ENCODE measurements at places on chromosomes 11 and 22.
A peak's percentile ranks its signal among the peaks of the same experiment; 100 is the strongest.

DNA sequence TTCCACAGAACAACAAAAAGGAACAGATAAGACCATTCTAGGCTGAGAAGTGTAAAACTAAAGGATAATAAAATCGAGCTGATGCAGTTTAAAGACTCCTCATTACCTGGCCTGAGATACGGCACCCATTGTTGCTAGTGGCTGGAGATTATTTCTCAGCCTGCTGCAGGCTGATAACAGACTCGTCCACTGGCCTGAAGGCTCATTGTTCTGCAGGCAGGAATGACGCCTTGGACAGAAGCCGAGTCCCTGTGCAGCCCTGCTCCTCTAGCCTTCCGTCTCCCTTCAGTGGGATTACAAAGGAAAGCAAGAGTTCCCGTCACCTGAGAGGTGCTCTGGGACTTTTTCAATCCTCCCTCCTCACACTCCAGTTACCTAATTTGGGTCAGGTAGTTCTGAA is 1065.3 kb downstream of the OPCML start:
- no peak for DNase-seq

GRCh38 chr11:130198292-130198691 is 38.7 kb downstream of the ST14 start:
- no peak for DNase-seq

DNA sequence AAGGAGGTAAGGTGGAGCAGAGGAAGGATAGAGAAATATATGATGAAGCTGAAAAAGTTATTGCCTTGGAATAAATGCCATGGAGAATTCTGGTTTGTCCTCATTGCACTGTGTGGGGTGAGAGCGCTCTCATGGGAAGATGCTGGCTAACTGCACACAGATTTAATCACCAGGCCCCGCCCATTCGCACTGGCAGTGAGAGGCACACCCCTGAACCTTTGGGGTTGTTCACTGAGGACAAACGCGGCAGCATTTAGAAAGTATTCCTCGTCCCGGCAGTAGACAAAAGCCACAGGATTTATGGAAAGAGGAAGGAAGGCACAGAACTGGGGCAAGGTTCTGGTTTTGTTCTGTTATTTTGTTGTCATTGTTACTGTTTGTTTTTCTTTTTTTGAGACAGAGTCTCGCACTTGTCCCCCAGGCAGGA is 70.2 kb downstream of the MED15 start:
- DNase-seq, result no peak

DNA sequence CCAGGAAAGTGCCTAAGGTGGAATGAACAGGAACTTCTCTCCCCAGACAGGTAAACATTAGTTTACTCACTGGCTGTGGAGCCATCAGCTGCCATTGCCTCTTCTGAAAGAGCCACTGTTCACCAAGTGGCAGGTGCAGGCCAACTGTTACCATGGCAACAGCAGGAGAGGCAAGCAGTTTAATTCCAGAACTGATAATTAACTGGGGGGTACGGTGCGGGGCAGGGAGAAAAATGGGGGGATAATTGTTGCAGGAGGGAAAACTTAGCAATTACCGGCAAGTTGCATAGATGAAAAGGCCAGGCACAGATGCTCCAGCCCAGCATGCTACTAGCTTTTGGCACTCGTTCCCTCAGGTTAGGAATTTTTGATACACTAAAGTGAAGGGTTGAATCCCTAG is 85.1 kb downstream of the TRIM44 start:
- no peak for DNase-seq

DNA sequence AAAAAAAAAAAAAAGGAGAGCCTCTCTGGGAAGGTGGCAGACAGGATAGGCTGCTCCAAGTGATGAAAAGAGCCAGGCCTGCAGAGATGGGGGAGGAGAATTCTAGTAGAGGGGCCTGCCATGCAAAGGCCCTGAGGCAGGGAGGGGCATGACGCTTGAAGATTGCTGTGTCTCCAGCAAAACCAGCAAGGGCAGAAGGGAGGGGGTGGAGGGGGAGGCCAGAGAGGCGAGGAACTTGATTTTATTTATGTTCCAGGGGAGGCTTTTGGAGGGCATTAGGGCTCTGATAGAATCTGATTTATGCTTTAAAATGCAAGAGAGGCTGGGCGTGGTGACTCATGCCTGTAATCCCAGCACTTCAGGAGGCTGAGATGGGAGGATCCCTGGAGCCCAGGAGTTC is 16.7 kb upstream of the PACSIN2 start:
- no peak for DNase-seq

- DNase-seq, result no peak
Observed at GRCh38 chr11:22430639-22431038, 92.5 kb downstream of the SLC17A6 start.

- DNase-seq, result no peak
Observed at GRCh38 chr11:13214276-13214675, 63.3 kb upstream of the BMAL1 start.

DNA sequence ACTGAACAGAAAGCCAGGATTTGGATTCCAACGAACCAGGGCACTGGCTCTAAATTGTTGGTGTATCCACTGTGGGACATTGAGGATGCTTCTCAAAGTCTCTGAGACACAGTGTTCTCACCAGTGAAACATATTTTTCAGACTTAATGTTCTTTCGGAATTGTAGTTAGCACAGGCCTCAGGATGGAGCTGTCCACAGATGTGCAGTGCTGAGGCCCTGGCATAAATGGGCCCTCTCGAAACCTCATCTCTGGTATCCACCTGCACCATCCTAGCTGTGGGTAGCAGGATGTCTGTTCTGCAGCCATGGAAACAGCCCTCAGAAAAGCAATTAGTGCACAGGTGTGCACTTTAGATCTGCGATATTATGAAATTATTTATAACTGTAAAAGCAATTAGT is 656.8 kb downstream of the TBC1D22A start:
- no peak for DNase-seq

GRCh38 chr22:39537975-39538374 is 5.4 kb upstream of the RPS19BP1 start:
- DNase-seq, result no peak

- no peak for DNase-seq
Observed at GRCh38 chr11:63608353-63609345, 5.6 kb downstream of the PLAAT3 start.

GRCh38 chr22:49882519-49883293 is 29.1 kb downstream of the ZBED4 start:
- DNase-seq, result no peak

- DNase-seq, result no peak
Observed at GRCh38 chr22:31653944-31654343, 8.1 kb downstream of the PISD start.

GRCh38 chr11:71294846-71295600 is 42.6 kb upstream of the SHANK2 start:
- no peak for DNase-seq

DNA sequence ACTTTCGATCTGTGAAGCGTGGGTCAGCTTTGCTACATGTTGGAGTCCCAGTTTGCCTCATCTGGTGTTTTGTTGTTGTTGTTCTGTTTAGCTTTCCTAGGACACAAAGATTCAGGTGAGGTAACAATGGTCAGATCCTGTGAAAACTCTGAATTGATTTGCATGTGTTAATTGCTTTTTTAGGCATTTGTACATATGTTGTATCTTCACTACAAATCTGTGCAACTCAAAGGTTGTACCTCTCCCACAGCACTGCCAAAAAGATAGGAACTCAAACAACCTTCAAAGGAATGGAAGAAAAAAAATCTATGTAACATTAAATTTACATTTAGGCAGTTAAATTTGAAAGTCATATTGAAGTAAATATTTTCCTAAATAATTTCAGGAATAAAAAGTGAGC is 518.5 kb upstream of the TENM4 start:
- no peak for DNase-seq

DNA sequence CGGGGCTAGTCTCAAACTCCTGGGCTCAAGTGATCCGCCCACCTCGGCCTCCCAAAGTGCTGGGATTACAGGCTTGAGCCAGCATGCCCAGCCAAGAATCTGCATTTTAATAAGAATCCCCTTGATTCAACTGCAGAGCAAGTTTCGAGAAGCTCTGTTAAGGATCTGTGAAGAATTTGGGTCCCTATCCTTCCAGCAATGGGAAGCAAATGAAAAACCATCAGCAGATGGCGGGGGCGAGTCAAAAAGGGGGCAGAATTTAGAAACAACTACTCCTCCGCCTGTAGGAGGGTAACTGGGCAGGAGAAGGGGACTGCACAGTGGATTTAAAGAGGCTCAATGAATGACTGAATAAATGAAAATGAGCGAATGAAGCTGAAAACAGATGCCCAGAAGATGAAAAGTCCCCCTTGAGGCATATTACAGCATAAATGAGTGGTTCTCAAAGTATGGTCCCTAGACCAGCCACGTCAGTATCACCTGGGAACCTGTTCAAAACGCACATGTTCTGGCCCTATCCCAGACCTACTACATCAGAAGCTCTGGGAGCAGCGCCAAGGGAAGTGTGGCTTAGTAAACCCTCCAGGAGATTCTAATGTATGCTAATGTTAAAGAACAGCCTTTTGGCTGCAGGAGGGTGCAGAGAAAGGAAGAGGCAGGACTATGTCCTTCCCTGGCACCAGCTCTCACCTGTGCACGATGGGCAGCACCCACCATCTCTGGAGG is 15.0 kb downstream of the VWCE start:
- no peak for DNase-seq

DNA sequence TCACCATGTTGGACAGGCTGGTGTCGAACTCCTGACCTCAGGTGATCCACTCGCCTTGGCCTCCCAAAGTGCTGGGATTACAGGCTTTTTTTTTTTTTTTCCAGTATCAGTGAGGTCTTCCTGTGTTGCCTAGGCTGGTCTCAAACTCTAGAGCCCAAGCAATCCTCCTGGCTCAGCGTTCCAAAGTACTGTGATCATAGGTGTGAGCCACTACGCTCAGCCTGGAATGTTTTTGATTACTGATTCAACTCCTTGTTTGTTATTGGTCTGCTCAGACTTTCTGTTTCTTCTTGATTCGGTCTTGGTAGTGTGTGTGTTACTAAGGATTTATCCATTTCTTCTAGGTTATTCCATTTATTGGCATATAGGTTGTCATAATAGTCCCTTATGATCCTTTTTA is 31.3 kb downstream of the NAGA start:
- DNase-seq, result no peak

GRCh38 chr11:133058501-133058900 is 473.8 kb downstream of the OPCML start:
- DNase-seq, result no peak

DNA sequence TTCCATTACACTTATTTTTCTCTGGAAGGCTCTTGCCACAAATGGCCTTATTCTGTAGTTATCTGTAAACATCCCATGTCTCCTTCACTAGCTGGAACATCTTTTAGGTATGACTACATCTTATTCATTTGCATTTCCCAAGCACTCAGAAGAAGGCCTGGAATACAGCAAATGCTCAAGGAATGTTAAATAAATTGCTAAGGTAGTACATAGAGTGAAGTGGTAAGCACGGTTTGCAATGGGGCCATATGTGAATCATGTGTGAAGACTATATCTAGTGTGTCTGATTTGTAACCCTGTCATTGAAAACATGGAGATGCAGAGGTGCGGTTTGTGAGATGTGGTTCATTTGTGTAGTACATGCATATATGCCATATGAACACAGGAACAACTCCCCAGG is 33.5 kb downstream of the GDPD4 start:
- no peak for DNase-seq

- DNase-seq, result no peak
Observed at GRCh38 chr11:35126000-35126878, 12.7 kb upstream of the CD44 start.

GRCh38 chr11:95671768-95672167 is 117.8 kb downstream of the FAM76B start:
- DNase-seq, result no peak

GRCh38 chr11:72639502-72640375 is 34.5 kb downstream of the PDE2A start:
- DNase-seq, result no peak

GRCh38 chr11:12845739-12846358 is 163.3 kb upstream of the RASSF10 start:
- no peak for DNase-seq

DNA sequence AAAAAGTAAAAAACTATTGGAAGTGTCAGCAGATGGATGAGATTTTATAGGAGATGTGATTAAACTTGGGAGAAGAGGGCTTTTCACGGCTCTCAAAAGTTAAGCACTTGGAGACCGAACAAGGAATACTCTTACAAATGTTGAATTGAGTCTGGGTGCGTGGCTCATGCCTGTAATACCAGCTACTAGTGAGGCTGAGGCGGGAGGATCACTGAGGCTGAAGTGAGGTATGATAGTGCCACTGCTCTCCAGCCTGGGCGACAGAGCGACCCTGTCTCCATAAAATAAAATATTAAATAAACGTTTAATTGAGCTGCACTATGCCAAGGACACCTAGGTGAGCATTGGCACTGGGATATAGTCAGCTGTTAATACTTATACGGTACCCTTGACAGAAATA is 1.9 kb downstream of the CEP57 start:
- DNase-seq, result no peak

- no peak for DNase-seq
Observed at GRCh38 chr11:64103277-64103985, 62.5 kb downstream of the MACROD1 start.

- no peak for DNase-seq
Observed at GRCh38 chr22:49994361-49995040, 18.1 kb downstream of the IL17REL start.

- no peak for DNase-seq
Observed at GRCh38 chr11:1706634-1707400, 9.8 kb downstream of the KRTAP5-6 start.

- DNase-seq, result peak; percentile 97
Observed at GRCh38 chr11:65382033-65382803, at the start of gene SLC25A45. Gene SLC25A45 (minus strand): TSS chr11:65382646. CDS start chr11:65381951, 695 bp downstream.

DNA sequence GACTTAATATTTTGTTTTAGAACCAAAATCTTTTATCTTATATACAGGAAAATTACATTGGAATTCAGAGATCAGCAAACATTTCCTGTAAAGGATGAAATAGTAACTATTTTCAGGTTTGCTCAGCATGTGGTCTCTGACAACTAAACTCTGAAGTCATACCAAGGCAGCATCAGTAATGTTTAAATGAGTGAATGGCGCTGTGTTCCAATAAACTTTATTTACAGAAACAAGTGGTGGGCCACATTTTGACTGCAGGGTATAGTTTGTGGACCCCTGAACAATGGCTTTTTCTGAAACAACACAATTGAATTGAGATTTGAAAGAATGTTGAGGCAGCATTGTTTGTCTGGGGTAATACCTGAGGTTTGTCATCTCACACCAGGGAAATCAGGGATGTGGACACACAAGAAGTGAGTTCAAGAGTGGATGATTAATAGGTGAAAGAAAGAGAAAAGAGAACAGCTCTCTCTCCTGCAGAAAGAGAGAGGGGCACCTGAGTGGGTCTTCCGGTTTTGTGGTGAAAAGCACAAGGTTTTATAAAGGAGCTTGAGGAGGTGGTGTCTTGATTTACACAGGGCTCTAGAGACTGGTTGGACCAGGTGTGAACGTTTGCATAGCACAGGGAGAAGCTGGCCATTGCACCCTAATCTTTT is 113.5 kb upstream of the VPREB1 start:
- DNase-seq, result no peak

DNA sequence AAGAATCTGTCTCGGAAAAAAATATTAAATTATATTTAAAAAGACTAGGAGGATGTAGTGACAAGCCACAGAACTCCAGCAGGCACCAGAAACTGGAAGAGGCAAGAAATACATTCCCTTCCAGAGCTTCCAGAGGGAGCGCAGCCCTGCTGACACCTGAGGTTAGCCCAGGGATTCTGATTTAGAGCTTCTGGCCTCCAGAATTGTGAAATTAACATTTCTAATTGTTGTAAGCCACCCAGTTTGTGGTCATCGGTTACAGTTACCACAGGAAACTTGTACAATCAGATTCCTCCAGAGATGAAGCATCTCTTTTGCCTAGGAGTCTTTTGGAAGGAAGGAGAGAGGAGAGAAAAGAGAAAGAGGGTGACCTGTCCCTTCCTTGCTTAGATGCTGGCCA is 6.4 kb upstream of the UBASH3B start:
- no peak for DNase-seq
